Endothelial cell (in vitro differentiated cells): ENCODE measurements at places on chromosomes 4 and X. TPM values are rescaled to one million over a fixed set of nuclear protein-coding genes. Genes with fewer than 3 reads are reported as not detected.

The PRKX gene
- 25.3 TPM for total RNA-seq

- no peak overlapping the region for H3K27ac ChIP-seq
- no peaks in the 10 kb centered on the region for H3K4me1 ChIP-seq
- H3K27me3 ChIP-seq, result peaks cover 5% of the 10 kb centered on the region
These were observed 13.4 kb upstream of the PLCXD1 start for GRCh38 chrX:267771-268261.

GRCh38 chrX:53190363-53190960, 34.5 kb downstream of the KDM5C start:
- no peaks in the 10 kb centered on the region for H3K27me3 ChIP-seq
- H3K4me3 ChIP-seq, result no peak overlapping the region
- no peak overlapping the region for H3K27ac ChIP-seq
- H3K4me1 ChIP-seq, result no peaks in the 10 kb centered on the region

DNA sequence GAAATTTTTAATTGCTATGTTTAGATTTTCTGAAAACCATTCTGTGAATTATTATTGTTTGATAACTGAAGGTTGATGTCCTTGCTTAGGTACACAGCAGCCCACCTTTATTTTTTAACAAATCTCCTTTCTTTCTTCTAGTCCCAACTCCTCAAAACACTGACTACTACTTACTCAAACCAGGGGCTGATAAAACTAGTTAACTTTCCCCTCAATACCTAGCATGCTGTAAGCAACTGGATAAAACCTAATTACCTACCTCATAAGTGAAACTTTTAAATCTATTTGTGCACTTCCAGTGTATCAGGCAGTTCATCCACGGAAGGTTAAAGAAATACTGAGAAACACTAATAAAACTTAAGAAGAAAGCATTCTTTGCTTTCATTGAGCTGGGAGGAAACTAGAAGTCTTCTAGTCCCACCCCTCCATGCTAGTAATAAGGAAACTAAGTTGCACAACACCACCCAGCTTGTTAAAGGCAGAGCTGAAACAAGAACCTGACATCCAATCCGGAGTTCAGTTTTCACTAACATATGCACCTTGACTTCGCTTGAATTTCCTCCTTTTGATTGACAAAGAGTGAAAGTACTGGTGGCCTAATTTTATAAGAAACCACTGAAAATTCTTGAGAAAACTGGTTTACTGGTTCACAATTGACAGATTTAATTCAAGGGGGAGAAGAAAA, 180.2 kb upstream of the TET2 start:
- H3K27ac ChIP-seq, result no peak overlapping the region
- H3K4me3 ChIP-seq, result no peak overlapping the region
- DNase-seq, result no peak
- no peaks in the 10 kb centered on the region for H3K36me3 ChIP-seq
- H3K4me1 ChIP-seq, result no peaks in the 10 kb centered on the region
- no peaks in the 10 kb centered on the region for H3K27me3 ChIP-seq

- no peak overlapping the region for H3K4me3 ChIP-seq
- H3K4me1 ChIP-seq, result no peaks in the 10 kb centered on the region
- H3K27ac ChIP-seq, result no peak overlapping the region
- no peak for DNase-seq
These were observed 21.3 kb downstream of the AREG start for GRCh38 chr4:74466242-74466641.
